ENCODE measurements at places on chromosomes 4 and X.

DNA sequence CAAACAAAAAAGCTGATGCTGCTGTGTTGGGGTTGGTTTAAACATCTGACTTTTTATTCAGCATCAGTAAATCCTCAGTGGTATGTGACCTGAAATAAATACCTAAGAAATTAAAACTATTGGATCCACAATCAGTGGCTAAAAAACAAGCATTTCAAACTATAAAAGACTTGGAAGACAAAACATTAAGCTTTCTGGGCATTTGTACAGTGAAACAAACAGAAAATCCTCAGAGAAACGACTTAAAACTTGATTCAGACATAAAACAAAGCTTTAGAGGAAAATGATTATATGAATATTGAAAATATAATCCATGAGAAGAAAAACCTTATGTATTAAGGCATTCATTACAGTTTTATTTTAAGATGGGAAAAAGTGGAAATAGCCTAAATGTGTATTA lies 213.3 kb upstream of the INTU start:
- no peak for DNase-seq

GRCh38 chr4:119138046-119138445 lies 2.4 kb downstream of the MYOZ2 start:
- DNase-seq = no peak

- DNase-seq = no peak
Measured at GRCh38 chr4:138890891-138891570, 124.5 kb upstream of the NOCT start.

DNA sequence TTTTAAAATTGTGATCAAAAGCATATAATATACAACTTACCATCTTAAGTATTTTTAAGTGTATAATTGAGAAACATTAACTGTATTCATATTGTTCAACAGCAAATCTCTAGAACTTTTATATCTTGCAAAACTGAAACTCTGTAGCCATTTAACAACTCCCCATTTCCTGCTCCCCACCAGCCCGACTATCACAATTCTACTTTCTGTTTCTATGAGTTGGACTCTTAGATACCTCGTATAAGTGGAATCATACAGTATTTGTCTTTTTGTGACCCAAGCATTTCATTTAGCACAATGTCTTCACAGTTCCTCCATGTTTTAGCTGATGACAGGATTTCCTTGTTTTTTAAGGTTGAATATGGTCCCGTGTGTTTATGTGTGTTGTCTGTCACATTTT lies 106.0 kb downstream of the LRBA start:
- no peak for DNase-seq

DNA sequence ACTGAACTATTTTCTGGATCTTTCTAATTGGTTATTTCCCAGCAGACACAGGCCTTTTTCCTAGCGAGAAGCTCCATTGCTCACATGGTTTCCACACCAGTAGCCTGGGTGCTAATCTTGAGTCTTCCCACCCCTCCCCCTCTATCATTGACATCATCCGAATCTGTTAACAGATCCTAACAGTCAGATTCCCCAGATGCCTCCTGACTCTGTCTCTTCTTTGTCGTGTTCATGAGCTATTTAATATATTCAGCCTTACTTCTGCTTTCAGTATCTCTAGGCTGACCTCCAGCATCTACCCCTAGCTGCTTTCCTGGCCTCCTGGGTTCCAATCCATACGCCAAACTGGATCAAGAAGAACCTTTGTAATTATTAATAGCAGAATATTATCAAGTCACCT lies 85.0 kb downstream of the CLNK start:
- no peak for DNase-seq

DNA sequence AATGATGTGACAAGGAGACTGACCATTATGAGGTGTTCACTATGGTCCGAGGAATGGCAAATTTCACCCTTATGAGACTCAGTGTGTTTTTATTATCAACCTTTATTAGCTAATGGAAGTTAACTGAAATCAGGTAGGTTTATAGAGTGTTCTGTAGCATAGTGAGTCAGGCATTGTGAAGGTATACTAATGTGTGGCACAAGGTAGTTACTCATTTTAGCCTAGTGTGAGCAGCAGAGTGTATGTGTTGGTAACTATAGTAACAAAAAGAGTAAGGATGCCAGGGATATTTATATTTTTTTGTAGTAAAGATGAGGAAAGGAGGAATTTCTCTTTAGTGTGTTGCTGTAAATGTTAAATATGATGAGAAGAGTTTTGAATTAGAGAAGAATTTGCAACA lies 12.0 kb downstream of the PDLIM5 start:
- no peak for DNase-seq

DNA sequence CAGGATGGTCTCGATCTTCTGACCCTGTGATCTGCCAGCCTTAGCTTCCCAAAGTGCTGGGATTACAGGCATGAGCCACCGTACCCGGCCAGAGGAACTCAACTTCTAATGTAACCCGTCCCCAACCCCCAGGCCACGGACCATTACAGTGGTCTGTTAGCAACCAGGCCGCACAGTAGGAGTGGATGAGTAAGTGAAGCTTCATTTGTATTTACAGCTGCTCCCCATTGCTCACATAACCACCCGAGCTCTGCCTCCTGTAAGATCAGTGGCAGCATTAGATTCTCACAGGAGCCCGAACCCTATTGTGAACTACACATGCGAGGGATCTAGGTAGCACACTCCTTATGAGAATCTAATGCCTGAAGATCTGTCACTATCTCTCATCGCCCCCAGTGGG lies 119.6 kb downstream of the SHROOM3 start:
- DNase-seq = no peak

DNA sequence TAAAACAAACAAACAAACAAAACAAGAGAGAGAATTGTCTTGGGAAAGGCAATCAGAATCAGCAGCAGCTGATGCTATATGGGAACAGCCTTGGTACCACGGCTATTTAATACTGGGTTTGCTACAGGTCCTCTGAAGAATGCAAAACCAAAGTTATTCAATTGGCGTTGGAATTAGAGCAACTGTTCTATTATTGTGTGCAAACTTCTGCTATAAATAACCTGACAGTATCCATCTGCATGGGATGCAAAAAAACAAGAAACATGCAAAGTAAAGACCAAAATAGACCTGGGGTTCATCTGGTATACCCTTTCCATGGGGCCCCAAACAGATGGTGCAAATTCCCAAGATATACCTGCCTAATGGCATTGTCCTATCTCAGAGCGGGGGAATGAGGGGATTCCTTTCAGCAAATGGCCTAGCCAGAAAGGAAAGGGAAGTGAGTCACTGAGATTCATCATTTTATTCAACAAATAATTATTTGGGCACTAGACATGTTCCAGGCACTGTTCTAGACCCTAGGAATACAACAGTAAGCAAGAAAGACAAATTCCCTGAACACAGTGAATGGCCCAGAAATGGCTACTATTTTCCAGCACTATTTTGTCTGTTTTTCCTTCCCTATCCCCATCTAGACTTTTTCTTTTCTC lies 268.9 kb downstream of the FBXW7 start:
- no peak for DNase-seq

DNA sequence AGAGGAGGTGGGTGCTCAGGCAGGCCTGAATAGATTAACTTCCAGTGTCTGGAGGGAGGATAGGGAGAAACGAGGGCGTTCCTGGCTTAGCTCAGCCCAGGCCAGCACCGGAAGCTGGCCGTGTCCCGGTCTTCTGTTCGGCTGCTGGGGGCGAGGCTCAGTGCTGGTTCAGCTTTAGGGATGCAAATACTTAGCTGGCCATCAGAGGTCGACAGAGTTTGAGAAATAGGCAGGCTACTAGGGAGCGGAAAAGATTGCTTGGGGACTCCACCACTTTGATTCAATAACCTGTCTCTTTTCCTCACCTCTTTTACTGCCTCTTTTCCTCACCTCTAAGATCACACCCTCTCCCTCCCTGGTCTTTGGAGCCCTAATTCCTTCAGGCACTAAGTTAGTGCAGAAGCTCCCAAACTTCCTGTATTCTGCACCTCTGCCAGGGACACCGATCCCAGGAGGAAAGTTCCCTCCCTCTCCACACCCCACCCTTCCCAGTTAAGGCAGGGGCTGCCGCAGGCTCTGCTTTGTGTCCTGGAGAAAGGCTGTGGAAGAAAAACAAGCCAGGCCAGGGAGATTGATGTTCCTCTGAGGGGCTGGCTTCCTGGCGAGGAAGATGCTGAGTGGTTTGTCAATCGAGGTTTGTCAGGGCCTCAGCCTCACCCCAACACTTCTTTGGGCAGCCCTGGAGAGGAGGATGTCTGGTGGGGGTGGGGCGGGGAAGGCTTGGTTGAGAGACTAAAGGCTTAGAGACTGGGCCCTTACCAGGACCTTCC lies 6.0 kb upstream of the EFNB1 start:
- no peak for DNase-seq

DNA sequence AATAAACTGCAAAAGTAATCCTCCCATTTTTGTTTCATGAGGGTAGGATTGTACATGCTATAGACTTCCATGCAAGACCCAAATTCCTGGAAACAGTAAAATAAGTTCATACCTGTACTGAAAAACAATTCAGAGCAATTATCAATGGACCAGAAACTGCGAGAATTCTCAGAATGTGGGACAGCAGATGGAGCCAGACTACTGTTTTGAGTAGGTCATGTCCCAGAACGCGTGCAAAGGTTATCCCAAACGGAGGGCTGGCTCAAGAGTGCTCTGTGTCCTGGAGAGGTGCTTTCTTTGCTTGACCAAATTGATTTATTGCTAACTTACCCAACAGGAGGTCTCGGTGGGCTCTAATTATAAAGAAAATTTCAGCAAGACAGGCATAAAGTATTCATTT lies 1.7 kb upstream of the MAGEH1 start:
- DNase-seq = no peak

GRCh38 chr4:151417164-151417571 lies 8.2 kb downstream of the FHIP1A start:
- no peak for DNase-seq

DNA sequence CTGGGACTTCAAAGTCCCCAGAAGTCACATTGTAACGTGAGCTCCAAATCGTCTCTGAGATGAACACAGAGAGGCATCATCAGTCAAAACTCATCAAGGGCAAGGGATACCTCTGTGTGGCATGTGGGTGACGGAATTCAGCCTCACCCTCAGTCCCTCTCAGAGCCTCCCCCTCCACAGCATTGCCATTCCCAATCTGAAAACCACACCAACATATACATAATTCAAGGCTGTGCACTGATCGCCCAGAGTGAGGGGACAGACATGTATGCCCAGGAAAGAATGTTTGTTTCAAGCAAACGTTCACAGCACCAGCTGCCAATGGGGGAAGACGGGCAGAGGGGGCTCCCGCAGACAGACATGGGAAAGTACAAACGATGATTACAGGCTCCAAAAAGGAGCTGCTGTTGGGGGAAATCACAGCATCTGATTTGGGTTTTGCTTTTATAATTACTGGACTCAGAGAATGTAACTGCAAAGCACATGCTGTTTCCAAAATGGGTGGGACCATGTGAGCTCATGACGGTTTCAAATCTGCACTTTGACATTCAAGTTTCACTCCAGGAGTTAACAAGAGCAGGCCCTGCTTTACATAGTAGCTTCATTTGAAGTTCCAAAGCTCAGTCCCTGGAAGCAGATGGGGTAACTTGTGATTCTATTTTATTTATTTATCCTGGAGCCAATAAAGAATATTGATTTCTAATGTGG lies 88.3 kb downstream of the CLCN4 start:
- DNase-seq = no peak
